Activated CD4-positive, alpha-beta T cell treated with anti-CD3 and anti-CD28 coated beads, Interleukin-2, Interleukin-4, amounts not matched to agents 100 ng/mL and 50 ng/mL, durations not matched to agents 16 hours and 8 hours (primary cell): ENCODE measurements at places on chromosomes 13 and 19.

DNA sequence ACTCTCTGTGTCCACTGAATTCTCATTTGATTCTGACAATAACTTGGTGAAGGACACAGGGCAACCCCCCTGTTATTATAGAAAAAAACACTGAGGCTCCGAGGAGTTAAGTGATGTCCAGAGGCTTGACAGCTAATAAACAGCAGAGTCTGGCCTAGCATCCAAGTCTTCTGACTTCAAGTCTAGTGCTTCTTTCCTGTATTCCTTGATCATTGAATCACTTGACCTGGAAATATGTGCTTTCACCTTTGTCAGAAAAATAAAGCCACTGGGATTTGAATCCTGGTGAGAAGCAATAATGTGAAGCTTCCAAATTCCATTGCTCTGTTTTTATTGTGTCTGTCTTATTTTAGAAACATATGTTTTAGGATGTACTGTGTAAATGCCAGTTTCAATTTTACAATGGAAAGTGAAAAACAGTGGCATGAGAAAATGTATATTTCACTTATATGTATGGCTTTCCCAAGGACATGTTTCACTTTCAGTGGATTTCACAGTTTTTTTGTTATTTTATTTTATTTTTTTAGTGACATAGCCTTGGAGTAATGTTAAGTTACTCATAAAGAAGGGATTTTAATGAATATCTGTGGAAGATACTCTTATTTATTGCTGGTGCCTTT is 190.2 kb downstream of the GPC6 start:
- DNase-seq, result no peak

- peak; percentile 41 for DNase-seq
Measured at GRCh38 chr13:57627663-57628062, 3.9 kb upstream of the PCDH17 start.

GRCh38 chr19:10399878-10400277 is 3.5 kb downstream of the CDC37 start:
- DNase-seq, result no peak

GRCh38 chr13:51271528-51272085 is 49.4 kb downstream of the FAM124A start:
- DNase-seq, result no peak

DNA sequence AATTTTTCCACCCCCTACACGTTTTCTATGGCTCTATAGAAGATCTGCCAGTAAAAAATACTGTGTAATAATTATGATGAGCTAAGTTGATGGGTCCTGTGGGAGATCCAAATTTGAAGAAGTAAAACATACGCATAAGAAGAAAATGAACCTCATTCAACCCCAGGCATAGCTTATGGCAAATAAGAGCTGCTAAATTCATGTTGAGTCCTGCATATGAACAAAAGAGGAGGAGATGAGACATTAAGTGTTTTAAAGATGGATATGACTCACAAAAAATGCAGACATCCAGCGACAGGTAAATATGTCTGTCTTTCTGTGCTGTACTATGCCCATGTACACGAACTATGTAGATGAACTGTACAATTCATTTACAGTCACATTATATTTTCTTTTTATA is 101.9 kb downstream of the LIG4 start:
- no peak for DNase-seq

GRCh38 chr13:78659732-78660494 is 958 bp upstream of the OBI1 start:
- DNase-seq, result no peak

DNA sequence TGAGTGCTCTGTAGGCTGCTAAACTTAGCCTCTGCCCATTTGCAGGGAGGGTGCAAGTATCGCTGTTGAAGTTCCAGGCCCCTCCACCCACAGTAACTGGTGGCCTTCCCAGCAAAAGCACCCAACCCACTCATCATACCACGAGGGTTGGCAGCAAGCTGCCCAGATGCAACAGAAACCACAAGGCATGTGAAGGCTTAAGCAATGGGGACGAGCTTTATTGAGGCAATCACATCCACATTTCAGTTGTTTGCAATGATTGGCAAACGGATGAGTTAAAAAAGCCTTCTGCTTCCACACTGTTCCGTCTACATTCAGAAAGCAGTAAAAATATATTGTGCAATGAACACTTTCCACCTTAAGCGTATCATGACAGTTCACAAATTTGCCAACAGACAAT is 10.3 kb downstream of the GJB6 start:
- DNase-seq, result no peak

GRCh38 chr19:16821081-16821480 is 8.1 kb upstream of the SIN3B start:
- no peak for DNase-seq

- no peak for DNase-seq
Measured at GRCh38 chr19:23539499-23539898, 144.2 kb upstream of the ZNF91 start.

- DNase-seq, result no peak
Measured at GRCh38 chr19:58284199-58284598, 5.4 kb downstream of the ZNF8 start.

GRCh38 chr13:21402586-21403307 is 56.4 kb downstream of the ZDHHC20 start:
- DNase-seq, result no peak

GRCh38 chr13:101181076-101181685 is 235.1 kb downstream of the NALCN start:
- DNase-seq, result no peak

DNA sequence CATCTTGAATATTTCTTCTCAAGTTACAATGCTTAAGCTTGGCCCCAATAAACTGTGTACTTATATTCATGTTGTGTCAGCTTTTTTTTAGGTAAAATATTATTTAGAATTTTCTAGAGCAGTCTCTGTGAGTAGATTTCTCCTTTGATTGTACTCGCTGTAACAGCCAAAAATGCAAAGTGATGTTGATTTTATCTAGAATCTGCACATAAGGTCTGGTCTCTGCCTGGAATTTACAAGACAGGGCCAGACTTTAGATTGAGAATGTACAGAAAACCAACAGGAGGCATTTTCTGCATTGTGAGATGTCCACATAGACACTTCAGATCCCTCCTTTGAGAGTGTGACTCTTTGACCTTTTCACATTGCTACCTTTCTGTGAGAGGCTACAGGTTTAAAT is 43.1 kb upstream of the ZNF681 start:
- no peak for DNase-seq
